D341Med (cell line): ENCODE measurements at places on chromosomes 5 and 9.
A peak's percentile ranks its signal among the peaks of the same experiment; 100 is the strongest.

DNA sequence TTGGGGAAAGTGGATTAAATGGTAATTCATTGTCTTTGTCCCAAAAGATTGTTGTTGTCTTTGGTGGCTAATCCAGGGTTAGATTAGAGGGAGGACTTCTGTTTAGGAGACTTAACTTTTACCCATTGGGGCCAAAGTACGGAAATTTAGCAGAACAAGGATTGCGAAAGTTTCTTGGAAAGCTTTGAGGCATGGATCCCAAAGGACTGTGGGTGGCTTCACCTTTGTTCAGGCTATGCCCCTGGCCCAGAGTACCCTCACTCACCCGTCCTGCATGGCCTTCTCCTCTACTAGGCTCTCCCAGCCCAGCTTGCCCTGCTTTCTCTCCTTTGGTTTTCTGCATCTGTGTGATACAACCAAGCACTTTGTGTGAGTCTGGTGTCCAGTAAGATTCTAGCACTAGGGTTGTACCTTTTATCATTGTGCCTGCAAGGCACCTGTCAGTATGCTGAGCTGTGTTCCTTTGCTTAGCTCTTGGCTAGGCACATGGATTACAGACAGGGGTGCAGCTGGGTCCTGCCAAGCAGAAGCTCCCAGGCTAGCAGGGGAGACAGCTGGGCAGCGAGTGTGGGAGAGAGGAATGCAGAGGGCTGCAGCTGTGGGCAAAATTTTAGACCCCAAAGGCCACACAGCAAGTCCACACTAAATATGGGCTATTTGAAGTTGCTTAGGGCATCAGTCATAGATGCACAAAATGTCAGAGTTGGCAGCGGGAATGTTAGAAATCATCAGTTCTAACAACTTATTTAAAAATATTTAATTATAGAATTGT lies 3.2 kb downstream of the PPARGC1B start:
- DNase-seq, result no peak

GRCh38 chr9:132283863-132284262 lies 70.9 kb downstream of the SETX start:
- DNase-seq, result no peak

DNA sequence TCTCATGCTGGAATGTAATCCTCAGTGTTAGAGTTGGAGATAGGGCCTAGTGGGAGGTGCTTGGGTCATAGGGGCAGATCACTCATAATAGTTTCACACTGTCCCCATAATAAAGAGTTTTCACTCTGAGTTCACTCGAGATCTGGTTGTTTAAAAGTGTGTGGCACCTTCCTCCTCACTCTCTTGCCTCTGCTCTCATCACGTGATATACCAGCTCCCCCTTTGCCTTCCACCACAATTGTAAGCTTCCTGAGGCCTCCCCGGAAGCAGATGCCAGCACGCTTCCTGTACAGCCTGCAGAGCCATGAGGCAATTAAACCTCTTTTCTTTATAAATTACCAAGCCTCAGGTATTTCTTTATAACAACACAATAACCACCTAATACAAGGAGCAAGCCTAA lies 3.8 kb upstream of the KLHL3 start:
- DNase-seq, result no peak

- DNase-seq, result no peak
Measured at GRCh38 chr9:83339435-83339834, 198.8 kb downstream of the FRMD3 start.

DNA sequence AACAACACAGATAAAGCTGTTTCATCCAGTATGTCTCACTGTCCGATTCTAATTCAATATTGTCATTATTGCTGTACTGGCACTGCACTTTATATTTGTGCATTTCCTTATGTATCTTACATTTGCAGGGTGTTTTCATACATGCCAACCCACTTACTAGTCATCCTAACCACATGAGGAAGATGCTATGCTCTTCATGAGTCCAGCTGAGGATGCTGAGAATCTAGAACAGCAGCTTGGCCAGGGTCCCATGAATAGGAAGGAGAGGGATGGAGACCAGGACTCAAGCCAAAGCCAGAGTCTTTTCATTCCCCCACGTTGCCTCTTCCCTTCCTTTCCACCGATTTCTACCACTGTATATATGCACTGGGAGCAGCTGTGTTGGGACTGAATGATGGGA lies 292.8 kb upstream of the KLF4 start:
- DNase-seq, result no peak

- DNase-seq, result no peak
Measured at GRCh38 chr5:63154476-63155309, 576.1 kb downstream of the LRRC70 start.

GRCh38 chr9:29717631-29718030 lies 2144.3 kb upstream of the C9orf72 start:
- DNase-seq, result no peak

DNA sequence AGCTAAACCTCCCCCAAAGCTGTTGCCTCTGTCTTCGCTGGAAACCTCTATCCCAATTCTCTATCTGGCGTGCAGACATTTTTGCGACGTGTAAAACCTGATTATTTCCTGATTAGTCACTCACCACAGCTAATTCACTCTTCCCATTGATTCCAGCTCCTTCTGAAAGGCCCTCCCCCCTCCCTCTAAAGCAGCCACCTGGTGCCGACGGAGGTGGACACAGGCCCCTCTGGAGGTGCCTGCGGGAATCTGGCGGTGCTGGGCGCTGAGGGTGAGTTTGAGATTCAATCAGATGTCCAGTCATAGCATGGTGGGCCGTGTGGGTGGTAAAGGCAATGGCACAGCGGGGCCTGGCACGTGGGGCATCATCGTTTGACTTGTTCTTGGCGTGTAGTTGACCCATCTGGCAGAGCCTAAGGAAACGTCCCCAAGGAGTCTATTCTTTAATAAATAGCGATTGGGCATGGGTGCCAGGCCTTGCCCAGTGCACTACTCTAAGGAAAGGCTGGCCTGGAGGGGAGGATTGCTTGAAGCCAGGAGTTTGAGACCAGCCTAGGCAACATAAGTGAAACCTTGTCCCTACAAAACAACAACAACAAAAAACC lies 271.1 kb upstream of the MVB12B start:
- no peak for DNase-seq

GRCh38 chr5:7770436-7770835 lies 80.5 kb downstream of the CFAP90 start:
- no peak for DNase-seq

DNA sequence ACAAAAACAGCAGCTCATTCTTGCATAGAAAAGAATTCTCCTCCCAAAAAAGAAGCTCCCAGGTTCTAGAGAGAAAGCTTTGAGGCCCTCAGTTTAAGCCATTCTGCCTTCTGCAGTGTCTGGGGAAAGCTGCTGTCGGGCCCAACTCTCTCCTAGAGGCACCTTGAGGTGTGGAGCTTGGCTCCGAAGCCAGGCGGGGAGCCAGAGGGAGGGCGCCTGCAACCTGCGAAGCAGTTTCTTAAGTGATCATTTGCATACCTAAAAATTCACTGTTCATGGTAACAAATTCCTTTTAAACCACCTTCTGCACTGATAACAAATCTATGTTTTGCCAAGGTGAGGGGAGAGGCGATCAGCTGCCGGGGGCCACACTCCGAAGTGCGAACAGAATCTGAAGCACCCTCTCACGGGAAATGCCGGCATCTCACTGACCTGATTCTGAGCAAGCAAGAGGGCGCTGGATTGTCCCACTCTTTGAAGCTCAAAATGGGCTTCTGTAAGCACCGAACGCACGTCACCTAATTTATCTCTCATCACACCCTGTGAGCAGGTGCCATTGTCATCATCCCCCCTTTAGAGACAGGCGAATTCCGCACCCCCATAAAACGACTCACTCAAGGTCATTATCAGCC lies 86.1 kb downstream of the GTF3C4 start:
- DNase-seq, result peak; percentile 9

- DNase-seq, result no peak
Measured at GRCh38 chr9:101254733-101255433, 129.9 kb downstream of the BAAT start.

DNA sequence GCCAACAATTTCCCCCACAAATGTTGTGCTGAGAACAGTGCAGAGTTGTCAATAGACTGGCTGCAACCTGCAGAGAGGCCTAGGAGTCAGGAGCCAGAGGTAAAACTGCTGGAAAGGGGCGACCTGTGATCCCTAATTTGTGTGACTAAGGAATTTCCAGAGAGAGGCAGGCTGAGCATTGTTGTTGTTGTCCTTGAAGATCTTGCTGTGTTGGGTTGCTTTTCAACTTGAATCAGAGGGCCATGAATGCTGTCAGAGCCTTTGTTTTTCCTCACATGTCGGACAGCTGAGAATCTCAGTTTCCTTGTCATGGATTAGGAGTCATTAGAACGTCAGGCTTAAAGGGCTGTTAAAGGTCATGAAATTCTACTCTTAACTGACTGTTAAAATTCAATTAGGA lies 134.6 kb upstream of the ASTN2 start:
- no peak for DNase-seq

- no peak for DNase-seq
Measured at GRCh38 chr9:2319421-2319820, 302.2 kb upstream of the VLDLR start.
